ENCODE measurements at places on chromosomes 3 and 15.

DNA sequence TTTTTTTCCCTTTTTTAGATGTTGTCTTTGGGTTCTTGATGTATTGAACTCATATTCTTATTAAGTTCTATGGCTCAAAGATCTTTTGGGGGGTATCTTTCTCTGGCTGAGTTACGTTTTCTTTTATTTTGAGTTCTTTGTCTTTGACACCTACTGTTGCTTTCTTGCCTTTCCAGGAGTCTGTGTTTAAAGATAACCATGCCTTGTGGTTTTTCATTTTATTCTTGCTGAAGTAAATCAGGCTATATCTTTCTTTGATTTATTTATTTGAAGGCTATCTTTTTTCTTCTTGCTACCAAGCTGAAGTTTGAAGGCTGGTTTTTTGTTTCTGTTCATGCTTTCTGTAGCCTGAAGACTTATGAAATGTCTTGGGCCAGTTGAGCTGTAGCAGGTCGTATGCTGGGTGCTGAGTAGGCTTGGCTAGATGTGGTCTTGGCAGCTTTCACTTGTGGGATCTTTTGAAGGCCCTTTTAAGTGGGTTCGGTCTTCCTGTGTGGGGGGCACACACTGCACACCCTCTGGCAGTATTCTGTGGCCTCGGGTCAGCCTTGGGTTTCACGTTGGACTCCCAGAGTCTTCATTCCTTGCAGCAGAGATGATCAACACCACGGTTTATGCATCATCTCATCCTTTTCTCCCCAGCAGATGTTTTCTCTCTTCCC, 17.5 kb downstream of the SLCO3A1 start:
- H3K27ac ChIP-seq, result no peak overlapping the region
- H3K4me3 ChIP-seq, result no peak overlapping the region
- H3K36me3 ChIP-seq, result no peaks in the 10 kb centered on the region
- no peak for DNase-seq
- H3K4me1 ChIP-seq, result peaks cover 2% of the 10 kb centered on the region
- no peaks in the 10 kb centered on the region for H3K27me3 ChIP-seq

GRCh38 chr3:77887611-77888010, 847.7 kb downstream of the ROBO2 start:
- H3K4me3 ChIP-seq, result no peak overlapping the region
- no peaks in the 10 kb centered on the region for H3K4me1 ChIP-seq
- H3K36me3 ChIP-seq, result no peaks in the 10 kb centered on the region
- DNase-seq, result no peak

DNA sequence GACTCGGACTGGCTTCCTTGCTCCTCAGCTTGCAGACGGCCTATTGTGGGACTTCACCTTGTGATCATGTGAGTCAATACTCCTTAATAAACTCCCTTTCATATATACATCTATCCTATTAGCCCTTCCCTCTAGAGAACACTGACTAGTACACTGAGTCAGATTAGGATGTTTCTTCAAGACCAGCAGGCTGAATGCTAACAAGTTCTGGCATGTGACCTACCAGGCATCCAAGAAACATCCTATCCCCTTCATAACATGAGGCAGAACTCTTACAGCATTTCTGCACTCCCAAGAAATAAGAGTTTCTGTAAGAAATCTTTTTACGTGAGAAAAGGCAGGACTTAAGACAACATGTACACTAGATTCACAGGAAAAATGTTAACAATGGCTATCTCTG, 9.3 kb downstream of the CFAP92 start:
- H3K27ac ChIP-seq, result no peak overlapping the region
- H3K4me3 ChIP-seq, result no peak overlapping the region
- H3K36me3 ChIP-seq, result no peaks in the 10 kb centered on the region
- no peaks in the 10 kb centered on the region for H3K4me1 ChIP-seq

DNA sequence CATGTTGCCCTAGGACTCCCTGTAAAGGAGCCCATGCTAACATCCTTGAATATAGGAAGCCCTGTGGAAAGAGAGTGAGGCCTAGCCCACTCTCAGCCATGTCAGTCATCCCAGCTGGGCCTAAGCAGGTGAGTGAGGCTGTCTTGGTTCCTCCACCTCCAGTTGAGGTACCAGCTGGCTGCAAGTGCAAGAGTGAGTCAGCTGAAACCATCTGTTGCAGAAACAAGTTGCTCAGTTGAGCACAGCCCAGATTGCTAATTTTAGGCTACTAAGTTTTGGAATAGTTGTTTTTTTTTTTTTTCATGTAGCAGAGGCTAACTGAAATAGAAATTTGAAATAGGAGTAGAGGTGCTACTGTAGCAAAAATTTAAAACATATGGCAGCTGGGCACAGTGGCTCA, 43.7 kb upstream of the ADPGK start:
- DNase-seq, result no peak
- H3K4me1 ChIP-seq, result no peaks in the 10 kb centered on the region
- no peaks in the 10 kb centered on the region for H3K36me3 ChIP-seq
- no peak overlapping the region for H3K27ac ChIP-seq

DNA sequence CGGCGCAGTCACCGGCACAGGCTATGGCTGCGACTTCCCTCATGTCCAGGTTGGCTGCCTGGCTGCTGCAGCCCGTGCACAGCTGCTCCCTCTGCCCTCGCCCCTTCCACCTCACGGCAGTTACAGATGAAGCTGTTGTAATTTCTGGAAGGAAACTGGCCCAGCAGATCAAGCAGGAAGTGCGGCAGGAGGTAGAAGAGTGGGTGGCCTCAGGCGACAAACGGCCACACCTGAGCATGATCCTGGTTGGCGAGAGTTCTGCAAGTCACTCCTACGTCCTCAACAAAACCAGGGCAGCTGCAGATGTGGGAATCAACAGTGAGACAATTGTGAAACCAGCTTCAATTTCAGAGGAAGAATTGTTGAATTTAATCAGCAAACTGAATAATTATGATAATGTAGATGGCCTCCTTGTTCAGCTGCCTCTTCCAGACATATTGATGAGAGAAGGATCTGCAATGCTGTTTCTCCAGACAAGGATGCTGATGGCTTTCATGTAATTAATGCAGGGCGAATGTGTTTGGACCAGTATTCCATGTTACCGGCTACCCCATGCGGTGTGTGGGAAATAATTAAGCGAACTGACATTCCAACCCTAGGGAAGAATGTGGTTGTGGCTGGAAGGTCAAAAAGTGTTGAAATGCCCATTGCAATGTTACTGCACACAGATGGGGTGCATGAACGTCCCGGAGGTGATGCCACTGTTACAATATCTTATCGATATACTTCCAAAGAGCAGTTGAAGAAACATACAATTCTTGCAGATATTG, 13.2 kb upstream of the GNB4 start:
- no peaks in the 10 kb centered on the region for H3K27me3 ChIP-seq
- no peak for DNase-seq
- no peaks in the 10 kb centered on the region for H3K36me3 ChIP-seq
- no peak overlapping the region for H3K4me3 ChIP-seq
- no peak overlapping the region for H3K27ac ChIP-seq
